Amygdala (tissue), 56 donors: ENCODE measurements at places on chromosomes 16 and 17.

DNA sequence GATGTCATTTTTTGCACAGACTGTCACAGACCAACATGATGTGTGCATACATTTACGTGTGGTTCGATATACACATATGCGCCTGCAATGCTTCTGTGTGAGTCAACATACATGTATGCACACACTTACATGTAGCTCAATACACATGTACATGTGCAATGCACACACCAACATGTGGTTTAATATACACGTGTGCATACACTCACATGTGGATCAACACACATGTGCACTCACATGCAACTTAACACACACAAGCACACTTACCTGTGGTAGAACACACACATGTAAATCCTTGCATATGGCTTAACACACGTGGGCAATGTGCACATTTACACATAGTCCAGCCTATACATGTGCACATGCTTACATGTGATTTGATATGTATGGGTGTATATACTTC, 97.5 kb downstream of the CYLD start:
- DNase-seq: no peak

DNA sequence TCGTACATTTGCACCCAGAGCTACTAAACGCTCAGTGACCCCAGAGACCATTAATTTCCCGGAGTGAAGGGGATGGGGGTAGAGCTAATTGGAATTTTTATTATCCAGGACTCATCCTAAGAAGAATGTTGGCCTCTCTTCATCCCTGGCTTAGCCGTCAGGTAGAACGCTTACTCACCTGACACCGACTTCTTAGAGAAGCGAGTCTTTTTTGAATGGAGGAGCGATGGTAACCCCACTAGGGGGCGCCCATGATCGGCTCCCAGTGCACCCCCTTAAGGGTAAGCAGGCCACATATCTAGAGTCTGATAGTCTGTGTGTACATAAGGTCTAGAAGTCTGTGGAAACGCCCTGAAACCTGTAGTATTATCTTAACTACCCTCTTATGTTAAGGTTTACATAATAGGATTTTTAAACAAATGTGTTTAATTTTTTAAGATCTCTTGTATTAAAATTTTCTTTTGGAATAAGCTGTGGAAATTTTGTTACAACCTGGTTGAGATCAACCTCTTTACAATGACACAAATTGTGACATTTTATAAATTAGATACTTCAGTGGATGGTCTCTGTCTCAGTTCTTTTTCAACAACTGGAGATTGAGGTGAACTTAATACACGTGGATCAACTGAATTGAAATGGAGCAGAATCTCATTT, 229.8 kb downstream of the CPPED1 start:
- no peak for DNase-seq

DNA sequence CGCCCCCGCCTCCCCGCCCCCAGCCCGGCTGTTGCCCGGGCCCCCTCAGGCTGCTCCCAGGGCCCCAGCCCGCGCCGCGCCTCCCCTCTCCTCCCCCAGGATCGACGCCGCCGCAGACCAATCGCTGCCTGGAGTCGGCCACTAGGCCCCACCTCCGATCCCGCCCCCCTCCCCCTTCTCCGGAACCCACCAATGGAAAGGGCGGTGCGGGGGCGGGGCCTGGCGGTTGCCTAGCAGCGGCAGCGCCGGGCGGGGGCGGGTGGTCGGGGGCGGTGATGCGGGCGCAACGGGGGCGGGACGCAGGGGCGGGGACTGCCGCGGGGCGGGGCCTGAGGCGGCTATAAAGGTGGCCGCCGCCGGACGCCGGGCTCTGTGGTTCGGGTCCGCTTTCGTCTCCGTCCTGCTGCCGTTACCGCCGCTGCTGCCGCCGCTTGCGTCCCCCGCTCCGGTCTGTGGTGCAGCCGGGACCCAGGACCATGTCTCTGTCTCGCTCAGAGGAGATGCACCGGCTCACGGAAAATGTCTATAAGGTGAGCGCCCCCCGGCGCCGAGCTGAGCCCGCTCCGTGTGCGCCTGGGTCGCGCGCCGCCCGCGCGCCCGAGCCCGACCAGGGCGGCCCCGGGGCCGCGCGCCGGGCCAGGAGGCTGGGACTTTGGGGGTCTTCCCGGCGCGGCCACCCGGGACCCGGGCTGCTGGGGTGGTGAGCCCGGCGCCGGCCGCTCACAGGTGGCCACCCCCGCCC, at the start of gene BAIAP2:
Gene BAIAP2, plus strand, starts transcription at position 373 of the 742 bp plus-strand sequence. Its CDS starts 104 bp downstream, at position 477.
- peak; percentile 96 for DNase-seq

GRCh38 chr16:86955136-86955855, 361.9 kb downstream of the C16orf95 start:
- no peak for DNase-seq

- DNase-seq: no peak
Observed at GRCh38 chr17:67759355-67760171, 41.8 kb downstream of the NOL11 start.

GRCh38 chr17:2056206-2057174, 1.6 kb downstream of the HIC1 start:
- DNase-seq: no peak
